ENCODE measurements at places on chromosomes 2 and 18.

GRCh38 chr2:112053917-112054846 is 887 bp upstream of the TMEM87B start:
- DNase-seq = peak; percentile 89

GRCh38 chr18:6476190-6476589 is 61.5 kb upstream of the L3MBTL4 start:
- DNase-seq = no peak

GRCh38 chr2:46917628-46918027 is 2.0 kb upstream of the MCFD2 start:
- DNase-seq = no peak

DNA sequence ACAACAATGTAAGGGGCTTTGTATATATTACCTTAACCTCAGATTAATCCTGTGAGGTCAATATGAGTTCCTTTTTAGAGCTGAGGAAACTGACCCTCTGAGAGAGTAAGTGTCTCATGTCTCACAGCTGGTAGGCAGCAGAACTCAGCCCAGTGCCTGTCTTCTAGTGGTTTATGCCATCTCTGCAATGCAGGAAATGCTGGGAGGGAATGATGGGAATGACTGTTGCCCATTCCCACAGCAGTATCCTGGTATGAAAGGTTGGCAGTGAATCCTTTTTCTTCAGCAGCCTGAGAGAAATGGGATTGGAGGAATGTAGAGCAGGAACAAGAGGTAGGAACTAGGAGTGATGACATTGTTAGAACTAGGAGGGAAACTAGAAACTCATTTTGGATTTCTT is 6.0 kb downstream of the MRPL30 start:
- DNase-seq = no peak

GRCh38 chr2:69992310-69993047 is 31.0 kb upstream of the ASPRV1 start:
- DNase-seq = no peak

DNA sequence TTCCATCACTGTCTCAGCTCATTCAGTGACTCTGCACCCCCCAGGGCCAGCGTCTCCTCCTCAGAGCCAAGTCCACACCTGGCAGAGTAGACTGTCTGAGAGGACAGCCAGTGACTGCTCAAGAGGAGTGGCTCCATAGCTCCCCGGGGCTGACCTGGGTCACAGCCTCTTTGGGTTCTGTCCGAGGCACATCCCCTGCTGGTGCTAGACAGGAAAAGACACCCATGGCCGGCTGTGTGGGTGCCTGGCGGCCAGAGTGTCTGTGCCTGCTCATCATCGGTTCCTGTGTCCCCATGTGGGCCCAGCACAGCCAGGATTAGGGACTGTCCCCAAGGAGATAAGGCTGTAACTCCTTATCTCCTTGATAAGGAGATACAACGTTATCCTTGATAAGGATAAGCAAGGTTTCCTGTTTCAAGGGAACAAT is 3.5 kb upstream of the CROCC2 start:
- DNase-seq = no peak

GRCh38 chr18:45713239-45713638 is 10.7 kb upstream of the SLC14A1 start:
- no peak for DNase-seq

GRCh38 chr2:98882971-98883779 is 52.9 kb downstream of the CRACDL start:
- DNase-seq = no peak

DNA sequence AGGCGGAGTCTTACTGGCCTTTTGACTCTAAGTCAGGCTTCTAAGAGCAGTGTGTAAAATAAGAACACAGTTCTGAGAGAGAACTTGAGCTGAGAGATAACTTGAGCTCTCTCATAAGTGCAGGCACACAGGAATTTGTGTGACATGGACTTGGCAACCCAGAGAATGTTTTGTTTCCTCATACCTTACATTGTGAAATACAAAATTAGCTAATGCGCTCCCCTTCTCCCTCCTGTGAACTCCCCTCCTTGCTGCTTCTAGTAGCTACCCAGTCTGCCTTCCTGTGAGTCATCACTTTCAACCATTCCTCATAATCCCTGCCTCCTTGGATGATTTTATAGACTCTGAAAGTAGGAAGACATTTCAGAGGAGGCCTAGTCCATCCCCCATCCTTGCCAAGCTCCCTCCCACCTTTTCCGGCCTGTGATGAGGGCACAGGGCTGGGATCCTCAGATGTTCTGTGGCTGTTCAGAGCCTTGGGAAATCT is 22.6 kb downstream of the FER1L5 start:
- DNase-seq = no peak

DNA sequence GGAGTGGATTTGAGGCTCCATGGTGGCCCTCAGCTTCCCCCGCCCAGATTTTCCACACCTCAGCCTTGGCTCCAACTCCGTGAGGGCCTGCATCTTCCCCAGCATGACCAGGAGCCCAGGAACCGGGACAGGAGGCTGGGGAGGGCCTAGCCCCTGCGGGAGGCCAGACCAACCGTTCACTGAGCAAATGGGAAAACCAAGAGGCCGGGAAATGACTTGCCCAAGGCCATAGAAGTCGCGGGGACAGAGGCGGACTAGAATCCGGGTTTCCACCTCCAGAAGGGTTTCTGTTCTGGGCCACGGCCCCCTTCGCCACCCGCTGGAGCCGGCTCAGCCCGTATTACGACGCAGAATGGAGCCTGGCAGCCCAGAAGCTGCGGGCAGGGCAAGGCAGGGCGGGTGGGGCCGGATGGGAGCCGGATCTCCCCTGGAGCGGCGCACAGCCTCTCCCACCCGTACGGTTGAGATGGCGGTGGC is 7.9 kb upstream of the CRYBA2 start:
- no peak for DNase-seq

- no peak for DNase-seq
These were observed 39.2 kb downstream of the HK2 start for GRCh38 chr2:74873012-74873665.
